Purkinje cell (primary cell): ENCODE measurements at places on chromosomes 3 and 15. TPM values are rescaled to one million over a fixed set of nuclear protein-coding genes. Genes with fewer than 3 reads are reported as not detected.

The RASGRP1 gene
- polyA plus RNA-seq = 2.1 and 12.9 TPM in 2 replicates

The FGF7 gene
- polyA plus RNA-seq = 0.94 and 2.0 TPM in 2 replicates

The P2RY1 gene
- 6.2 and 11.5 TPM in 2 replicates for polyA plus RNA-seq

The NEO1 gene
- 21.5 and 22.5 TPM in 2 replicates for polyA plus RNA-seq

The LRRC57 gene
- 2.0 and 4.2 TPM in 2 replicates for polyA plus RNA-seq

The GHSR gene
- polyA plus RNA-seq = not detected in 2 replicates

The SEMA6D gene
- polyA plus RNA-seq = 20.1 and 25.1 TPM in 2 replicates
